GM20000 (cell line): ENCODE measurements at places on chromosomes 2 and 18.

GRCh38 chr2:203824057-203824456 is 43.5 kb upstream of the CTLA4 start:
- DNase-seq, result no peak

GRCh38 chr2:71530641-71531332 is 77.4 kb downstream of the DYSF start:
- peak; percentile 78 for DNase-seq

GRCh38 chr2:149645391-149645790 is 57.8 kb upstream of the MMADHC start:
- DNase-seq, result no peak

GRCh38 chr2:33321876-33322483 is 154.5 kb upstream of the RASGRP3 start:
- DNase-seq, result no peak

- DNase-seq, result no peak
Measured at GRCh38 chr2:234102112-234102511, 51.6 kb downstream of the SPP2 start.

DNA sequence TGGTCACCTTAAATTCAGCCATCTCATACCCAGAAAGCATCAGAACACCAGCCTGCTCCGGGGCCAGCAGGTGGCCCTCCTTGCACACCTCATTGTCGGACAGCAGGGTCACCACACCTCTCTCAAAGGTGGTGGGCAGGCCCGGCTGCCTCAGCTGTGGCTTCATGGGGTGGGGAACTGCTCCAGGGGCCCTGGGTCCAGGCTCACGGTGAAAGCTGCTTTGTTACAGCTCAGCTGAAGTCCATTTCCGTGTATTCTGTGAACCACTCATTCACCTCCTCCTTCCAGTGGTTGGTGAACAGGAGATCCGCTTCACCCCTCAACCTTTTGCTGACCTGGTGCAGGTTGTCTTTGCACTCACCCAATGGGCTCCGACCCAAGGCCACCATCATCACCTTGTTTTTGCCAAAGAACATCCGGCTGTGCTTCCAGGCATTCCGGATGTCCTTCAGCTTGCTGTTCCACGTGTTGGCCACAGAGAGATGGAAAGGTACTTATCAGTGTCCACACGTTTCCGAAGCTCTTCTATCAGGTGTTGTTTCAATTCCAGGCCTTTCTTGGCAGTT is 78.6 kb upstream of the LDLRAD4 start:
- no peak for DNase-seq

GRCh38 chr18:36464126-36464651 is 166.7 kb downstream of the FHOD3 start:
- no peak for DNase-seq

- DNase-seq, result no peak
Measured at GRCh38 chr2:1945819-1946218, 201.5 kb upstream of the PXDN start.

GRCh38 chr2:182077023-182077422 is 91.4 kb downstream of the PPP1R1C start:
- DNase-seq, result no peak

DNA sequence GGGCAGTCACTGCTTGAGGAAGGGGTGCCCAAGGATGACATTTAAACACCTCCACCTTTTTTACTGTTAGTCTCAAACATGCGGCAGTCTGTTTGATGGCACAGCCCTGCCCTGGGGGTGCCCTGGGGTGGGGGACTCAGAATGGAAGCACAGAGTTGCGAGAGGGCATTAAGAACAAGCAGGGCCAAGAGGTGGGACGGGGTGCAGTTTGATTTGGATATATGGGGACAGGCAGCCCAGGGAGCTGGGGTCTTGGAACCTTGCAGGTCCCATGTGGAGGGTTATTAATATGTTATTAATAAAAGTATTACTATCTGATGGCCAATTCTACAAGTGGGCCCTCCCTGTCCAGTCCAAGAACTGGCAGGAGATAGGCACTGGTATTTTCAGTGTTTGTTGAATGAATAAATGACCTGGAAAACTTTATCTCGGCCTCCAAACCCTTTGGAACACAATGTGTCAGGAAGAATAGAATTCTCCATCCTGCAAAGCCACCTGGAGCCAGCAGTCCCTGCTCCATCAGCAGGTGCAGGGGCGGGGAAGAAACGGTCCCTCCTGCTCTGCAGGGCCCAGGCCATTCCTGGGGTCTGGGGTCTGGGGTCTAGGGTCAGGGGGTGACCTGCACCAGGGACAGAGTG is 25.2 kb downstream of the SDC1 start:
- DNase-seq, result no peak

- no peak for DNase-seq
Measured at GRCh38 chr18:34866739-34867138, 156.6 kb downstream of the DTNA start.

GRCh38 chr2:162629499-162629898 is 209.1 kb downstream of the KCNH7 start:
- DNase-seq, result no peak

DNA sequence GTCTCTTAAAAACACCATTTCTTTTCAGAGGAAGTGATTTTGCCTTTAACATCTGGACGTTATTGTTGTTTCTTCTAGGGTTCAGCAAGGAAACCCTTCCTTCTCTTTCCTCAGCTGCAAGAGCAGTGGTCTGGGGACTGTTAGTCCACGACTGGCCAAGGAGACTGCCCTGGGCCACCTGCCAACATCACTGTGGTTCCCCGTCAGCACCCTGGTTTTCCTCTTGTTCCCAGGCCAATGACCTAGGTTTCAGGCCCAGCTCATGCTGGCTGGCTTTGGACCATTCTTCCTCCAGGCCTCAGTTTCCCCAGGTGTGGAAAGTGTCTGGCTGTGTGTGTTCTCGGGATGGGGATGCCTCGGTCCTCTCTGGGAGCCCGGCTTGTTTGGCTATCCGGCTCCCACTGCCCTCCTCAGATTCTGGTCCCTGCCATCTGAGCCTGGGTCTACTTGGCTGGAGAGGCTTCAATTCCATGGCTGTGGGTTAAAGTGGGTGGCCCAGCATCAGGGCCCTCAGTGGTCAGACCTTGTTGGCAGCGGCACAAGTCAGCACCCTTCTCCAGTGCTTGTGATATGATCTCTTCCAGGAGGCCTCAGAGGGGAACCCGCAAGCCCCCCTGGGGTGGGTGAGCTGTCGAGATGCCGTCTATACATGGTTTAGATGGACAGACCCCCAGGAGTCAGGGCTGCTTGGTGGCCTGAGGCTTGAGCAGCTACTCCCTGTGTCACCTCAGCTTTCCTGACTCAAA is 234.3 kb upstream of the HS6ST1 start:
- no peak for DNase-seq

DNA sequence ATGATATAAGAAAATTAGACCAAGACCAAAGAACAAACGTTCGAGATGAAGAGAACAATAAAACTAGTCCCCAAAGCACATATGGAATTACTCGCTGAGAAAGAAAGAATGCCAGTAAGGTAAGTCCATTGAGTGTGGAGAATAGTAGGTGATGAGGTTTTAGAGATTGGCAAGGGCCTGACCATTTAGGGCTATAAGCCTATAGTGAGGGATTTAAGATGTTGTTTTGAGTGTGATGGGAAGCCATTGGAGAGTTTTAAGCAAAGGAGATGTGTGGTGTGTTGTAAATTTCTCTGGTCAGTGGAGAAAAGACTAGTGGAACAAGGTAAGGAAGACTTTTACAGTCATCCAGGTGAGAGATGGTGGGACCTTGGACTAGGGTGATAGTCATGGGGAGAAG is 151.1 kb downstream of the MCFD2 start:
- DNase-seq, result no peak

GRCh38 chr2:99190548-99190947 is 9.6 kb downstream of the MRPL30 start:
- DNase-seq, result no peak

DNA sequence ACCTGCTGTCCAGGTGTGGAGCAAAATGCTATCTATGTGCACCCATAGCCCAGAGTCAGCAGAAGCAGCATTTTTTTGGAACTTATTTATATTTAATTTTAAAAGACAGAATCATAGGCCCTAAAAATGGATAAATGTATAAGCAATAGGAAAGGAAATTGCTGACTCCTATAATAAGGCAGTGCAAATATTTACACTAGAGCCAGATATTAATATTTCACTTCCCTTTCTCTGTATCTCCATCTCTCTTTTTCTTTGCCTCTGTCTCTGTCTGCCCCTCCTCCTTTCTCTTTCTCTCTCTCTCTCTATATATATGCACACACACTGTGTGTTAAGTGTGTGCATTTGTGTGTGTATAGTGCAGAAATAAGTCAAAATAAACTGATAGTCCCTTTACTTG is 375.6 kb downstream of the SOX11 start:
- DNase-seq, result no peak

DNA sequence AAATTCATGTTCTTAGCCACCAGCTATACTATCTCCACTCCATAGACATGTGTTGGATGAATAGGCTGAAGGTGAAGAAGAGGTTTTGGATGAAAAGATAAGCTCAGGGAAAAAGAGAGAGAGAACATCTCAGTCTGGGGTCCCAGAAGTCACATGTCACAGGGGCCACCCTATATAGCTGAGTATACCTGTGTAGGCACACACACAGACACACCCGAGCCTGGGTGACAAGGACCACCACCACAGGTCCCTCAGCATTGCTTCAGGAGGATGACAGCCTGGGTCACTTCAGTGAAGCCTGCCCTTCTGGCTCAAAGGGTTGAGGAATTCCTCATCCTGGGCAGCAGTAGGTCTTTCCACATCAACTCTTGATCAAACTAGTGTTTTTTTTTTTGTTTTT is 56.2 kb downstream of the POLR1A start:
- no peak for DNase-seq

GRCh38 chr18:32459361-32460101 is 11.2 kb downstream of the GAREM1 start:
- no peak for DNase-seq

DNA sequence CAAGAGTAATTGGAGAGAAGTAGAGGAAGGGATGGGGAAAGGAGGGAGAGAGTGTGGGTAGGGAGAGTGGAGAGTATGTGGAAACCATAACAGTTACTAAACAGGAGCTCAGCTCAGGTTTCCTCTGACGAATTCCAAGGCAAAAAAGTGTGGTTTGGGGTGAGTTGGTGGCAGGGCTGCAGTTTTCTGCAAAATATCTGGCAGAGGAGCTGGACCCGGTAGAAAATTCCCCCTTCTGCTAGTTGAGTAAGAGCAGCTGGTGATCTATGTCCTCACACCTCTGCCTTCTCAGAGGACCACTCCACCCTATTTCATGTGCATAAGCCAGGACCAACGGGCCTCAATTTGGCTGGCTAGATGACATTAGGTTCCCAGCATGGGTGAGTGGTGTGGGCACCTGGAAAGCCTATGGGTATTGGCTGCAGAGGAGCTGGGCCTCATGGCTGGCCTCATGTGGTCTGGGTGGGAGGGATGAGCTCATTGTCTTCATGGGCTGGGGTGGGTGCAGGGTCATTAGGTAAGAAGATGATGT is 13.2 kb downstream of the NRP2 start:
- no peak for DNase-seq

DNA sequence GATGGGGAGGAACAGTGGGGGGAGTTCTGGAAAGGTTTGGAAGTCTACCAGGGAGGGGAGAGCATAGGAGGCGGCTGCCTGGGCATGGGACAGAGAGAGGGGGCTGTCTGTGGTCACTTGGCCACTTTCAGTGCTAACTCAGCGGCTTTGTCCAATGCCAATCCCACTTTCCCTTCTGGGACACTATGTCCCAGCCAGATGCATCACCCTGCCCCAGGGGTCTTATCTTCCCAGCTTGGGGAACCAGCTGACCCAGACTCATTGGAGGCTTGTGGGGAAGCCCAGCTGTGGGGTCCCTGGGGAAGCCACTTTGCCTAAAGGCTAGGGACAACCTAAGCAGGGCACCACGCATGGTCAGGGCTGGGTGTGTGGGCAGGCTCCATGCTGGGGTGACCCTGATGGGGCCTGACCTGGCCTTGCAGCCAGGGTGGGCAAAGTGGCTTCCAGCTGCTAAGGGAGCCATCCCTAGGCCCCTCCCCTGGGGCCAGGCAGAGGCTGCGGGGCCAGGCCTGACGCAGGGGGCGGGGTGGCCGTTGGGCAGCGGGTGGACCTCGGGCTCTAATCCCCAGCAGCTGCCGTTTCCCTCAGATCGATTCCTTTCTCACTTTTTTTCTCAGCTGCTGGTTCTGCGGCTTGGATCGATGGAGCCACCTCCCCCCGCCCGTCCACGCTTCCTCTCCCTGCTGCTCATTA is 1.6 kb upstream of the ASIC4 start:
- no peak for DNase-seq

- no peak for DNase-seq
Measured at GRCh38 chr2:160432633-160433032, 61.0 kb downstream of the RBMS1 start.

- DNase-seq, result no peak
Measured at GRCh38 chr2:97763176-97763845, 49.9 kb downstream of the ZAP70 start.

- no peak for DNase-seq
Measured at GRCh38 chr2:112583497-112584133, 794 bp upstream of the CHCHD5 start.

GRCh38 chr2:18871430-18871829 is 282.1 kb upstream of the NT5C1B start:
- no peak for DNase-seq

DNA sequence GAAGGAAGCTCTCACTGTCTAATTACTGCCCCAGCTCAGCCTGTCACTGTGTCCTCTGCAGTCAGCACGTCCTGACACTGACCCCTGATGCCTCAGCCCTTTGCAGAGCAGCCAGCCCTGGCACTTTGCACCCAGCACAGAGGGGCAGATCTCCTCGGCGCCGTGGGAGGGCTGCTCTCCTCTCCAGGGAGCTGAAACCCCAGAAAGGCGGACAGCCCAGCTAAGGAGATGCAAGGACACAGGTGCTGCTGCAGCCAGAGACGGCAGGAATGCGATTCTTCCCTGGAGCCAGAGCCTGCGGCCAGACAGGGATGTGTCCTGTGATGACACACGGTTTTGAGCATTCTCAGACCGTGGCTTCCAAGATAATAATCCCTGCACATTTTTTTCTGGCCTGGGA is 34.5 kb upstream of the SIX3 start:
- no peak for DNase-seq

GRCh38 chr2:223247136-223247535 is 195.1 kb downstream of the KCNE4 start:
- DNase-seq, result no peak

- no peak for DNase-seq
Measured at GRCh38 chr2:202529389-202529788, 105.4 kb upstream of the FAM117B start.

DNA sequence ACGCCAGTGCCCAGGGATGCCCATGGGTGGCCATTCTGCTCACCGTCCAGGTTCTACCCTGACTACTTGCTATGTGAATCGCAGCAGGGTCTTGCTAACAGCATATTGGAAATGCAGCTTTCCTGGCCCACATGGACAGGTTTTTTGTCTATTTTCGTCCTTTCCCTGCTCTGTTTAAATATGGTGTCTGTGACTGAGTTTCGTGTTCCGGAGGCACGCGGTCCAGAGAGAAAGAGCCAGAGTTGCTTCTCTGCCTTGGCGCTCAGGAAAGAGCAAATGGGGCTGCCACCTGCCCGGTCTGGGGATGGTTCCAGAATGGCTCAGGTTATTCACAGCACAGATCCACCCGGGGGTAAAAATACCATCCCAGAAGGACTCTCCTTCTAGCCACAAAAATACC is 456.2 kb downstream of the BCL11A start:
- no peak for DNase-seq
